Renal cortical epithelial cell (primary cell): ENCODE measurements at places on chromosomes 16 and 17.

DNA sequence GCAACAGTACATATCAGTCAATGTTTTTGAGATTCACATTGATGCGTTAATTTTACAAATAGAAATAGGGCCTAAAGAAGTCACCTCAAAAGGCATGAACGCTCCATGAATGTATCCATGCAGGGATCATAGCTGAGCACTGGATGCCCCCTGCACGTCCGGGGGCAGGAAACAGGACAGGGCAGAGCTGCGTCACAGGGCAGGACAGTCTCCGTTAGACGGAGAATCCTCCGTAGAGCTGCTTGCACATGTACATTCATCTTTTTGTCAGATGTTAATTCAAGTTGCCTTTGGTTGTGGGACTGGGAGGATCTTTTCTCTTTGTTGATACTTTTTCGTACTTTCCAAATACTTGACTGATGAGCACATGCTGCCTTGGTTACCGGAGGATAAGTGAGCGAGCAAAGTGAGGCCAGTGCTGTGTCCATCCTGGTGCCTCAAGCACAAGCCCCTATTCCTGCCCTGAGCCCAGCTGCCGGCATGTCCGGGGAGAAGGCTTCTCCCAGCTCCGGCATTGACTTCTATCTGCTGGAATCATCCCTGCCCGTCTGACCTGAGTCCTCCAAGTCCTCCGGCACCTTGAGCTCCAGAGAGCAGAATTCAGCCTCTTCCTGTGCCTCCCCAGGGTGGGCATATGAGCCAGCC is 15.0 kb downstream of the GAA start:
- DNase-seq = no peak

DNA sequence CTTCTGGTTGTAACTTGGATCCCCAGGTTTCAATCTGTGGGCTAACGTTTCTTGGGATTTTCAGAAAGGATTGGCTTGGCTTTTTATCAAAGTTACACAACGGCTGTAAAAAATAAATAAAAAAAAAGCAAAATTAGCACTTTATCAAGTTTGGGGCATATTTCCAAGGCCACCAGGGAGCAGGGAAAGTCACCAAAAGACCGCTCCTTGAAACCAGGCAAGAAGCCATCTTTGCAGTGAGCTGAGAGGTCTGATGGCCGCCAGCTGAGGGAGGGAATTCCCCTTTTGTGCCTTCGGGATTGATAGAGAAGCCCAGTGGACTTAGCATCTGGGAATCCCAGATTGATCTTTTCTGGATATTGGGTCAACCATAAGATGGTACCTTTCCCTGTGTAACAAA is 192.2 kb downstream of the WWOX start:
- no peak for DNase-seq

- DNase-seq = no peak
These were observed 37.1 kb downstream of the OR1D5 start for GRCh38 chr17:3026125-3026855.

GRCh38 chr17:5042157-5043022 is 7.2 kb upstream of the SLC52A1 start:
- DNase-seq = no peak

DNA sequence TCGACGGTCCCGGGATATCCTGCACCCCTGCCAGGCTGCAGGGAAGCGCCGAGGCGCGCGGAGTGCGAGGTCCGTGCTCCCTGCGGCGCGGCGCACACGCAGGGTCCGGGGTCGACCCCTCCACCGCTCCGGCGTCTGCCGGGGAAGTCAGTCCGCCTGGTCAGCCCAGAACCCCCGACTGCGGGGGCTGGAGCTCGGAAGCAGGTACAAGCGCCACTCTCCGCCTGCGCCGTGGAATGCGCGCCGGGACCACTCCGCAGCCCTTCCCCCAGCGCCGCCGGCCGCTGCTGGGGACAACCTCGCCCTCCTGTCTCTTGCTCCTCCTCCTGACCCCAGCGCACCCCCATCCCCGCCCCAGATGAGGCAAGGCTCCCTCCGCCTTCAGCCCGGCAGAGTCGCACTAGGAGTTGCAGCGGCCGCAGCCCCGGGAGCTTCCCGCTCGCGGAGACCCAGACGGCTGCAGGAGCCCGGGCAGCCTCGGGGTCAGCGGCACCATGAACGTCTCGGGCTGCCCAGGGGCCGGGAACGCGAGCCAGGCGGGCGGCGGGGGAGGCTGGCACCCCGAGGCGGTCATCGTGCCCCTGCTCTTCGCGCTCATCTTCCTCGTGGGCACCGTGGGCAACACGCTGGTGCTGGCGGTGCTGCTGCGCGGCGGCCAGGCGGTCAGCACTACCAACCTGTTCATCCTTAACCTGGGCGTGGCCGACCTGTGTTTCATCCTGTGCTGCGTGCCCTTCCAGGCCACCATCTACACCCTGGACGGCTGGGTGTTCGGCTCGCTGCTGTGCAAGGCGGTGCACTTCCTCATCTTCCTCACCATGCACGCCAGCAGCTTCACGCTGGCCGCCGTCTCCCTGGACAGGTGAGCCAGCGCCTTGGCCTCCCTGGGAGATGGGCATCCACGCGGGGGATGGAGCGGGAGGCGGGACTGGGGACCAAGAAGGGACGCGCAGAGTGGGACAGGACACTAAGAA is at the start of gene GALR2:
Gene GALR2, plus strand, starts transcription at position 392 of the 974 bp plus-strand sequence. Its CDS starts 103 bp downstream, at position 495.
- DNase-seq = no peak

DNA sequence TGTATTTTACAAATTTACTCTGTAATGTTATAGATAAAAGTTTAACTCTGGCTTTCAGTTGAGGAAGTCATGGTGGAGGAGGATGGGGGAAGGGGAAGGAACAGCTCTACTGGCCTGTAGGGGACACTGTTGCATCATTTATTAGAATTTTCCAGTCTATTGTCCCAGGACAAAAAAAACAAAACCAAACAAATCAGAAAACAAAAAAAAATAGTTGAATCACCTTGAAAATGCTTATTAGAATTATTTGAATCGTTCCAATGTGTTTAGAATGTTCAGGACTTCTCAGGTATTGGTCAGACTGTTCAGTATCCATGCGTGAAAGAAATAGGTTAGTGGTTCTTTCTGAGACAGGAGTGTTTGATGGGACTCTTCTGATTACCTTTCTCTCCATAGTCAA is 242.0 kb downstream of the FTO start:
- peak; percentile 63 for DNase-seq

- DNase-seq = peak; percentile 89
These were observed 293.8 kb upstream of the AXIN2 start for GRCh38 chr17:65855245-65855644.

- DNase-seq = no peak
These were observed 4.3 kb downstream of the TK1 start for GRCh38 chr17:78182504-78182903.

- DNase-seq = no peak
These were observed 66.7 kb downstream of the RPH3AL start for GRCh38 chr17:285751-286422.

DNA sequence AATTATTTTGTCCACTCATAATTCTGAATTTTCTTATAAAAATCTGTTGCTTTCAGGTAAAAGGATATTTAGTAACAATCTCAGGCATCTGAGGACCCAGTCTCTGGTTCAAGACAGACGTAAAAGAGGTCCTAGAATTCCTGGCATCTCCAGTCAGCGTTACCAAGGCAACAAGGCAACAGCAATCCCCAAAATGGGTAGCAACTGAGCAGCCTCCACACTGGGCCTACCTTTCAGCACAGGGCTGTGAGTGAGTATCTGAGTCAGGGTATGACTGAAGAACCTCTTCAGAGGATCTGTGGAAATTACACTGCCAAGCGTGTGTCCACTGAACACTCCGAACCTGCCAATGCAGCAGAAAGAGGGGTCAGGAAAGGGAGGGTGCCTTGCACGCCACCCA is 20.8 kb downstream of the FANCA start:
- no peak for DNase-seq

- DNase-seq = no peak
These were observed 7.4 kb downstream of the TMC6 start for GRCh38 chr17:78120971-78121800.

GRCh38 chr17:60153606-60154390 is 4.0 kb downstream of the CA4 start:
- no peak for DNase-seq

DNA sequence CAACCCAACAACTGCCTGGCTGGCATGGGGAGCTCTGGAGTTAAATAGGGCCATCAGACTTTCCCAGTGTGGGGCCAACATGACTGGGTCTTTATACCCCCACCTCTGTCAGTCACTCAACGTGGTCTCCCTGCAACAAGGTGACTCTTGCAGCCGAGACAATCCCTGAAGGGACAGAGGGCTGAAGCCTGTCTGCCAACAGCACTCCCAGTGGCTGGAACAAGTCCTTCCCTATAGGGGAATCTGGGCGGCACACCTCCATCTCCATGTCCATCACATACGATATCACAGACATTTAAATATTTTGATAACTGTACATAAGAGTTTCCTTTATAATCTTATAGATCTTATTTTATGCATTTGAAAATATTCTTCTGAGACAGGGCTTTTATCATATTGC is 4.8 kb upstream of the MAPT start:
- DNase-seq = no peak

- no peak for DNase-seq
These were observed 400.0 kb downstream of the SOX9 start for GRCh38 chr17:72520665-72521303.

- no peak for DNase-seq
These were observed 3.6 kb downstream of the ALDH3A1 start for GRCh38 chr17:19744492-19744891.

DNA sequence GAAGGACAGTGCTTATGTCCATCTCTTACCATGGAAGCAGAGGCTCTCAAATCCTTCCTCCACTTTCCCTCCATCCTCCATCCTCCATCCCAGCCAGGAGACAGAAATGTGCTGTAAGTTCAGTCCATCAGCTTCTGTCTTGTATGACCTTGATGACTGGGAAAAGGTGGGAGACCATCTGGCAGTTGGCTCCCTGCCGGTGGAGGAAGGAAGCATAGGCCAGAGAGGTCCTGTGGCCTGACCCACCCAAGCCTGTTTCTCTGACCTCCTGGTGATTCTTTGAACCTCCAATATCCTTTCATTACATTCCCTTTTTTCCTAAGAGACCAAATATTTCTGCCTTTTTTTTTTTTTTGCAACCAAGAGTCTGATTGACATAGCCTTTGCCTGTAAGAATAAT is 215.3 kb downstream of the ABCC12 start:
- no peak for DNase-seq

DNA sequence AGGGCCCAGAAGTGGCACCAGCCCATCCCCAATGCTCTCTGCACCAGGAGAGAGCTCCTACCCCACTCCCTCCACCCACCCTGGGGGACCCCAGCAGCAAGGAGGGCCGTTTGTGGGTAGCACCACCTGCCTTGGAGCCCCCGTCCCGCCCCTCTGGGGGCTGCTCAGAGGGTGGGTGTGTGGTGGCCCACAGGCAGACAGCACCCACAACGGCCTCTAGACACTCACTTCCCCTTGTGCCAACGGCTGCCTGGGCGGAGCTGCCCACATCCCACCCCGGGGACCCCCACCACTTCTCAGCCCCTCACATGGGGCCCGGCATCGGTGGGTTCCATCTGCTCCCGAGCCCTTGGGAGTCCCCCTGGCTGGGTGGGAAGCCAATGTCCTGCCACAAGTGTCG is 33.3 kb downstream of the BAHCC1 start:
- no peak for DNase-seq

DNA sequence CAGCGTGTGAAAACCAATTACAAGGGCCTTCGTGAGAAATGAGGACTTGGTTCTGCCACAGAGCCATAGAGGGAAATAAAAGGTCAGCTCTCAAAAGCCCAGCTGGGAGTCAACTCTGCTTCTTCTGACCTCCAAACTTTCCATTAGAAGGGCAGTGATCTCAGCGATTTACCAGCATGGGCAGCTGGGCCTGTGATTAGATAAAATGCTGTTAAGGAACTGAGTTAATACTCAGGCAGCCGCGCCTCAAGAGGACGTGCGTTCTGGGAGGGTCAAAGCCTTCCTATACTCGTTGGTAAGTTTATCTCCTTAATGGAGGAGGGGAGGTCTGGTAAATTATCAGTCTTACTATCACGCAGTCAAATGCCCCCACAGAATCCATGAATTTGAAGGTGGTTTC is 480.2 kb upstream of the ERCC4 start:
- DNase-seq = no peak

GRCh38 chr16:76081967-76082366 is 195.2 kb upstream of the CNTNAP4 start:
- DNase-seq = no peak

DNA sequence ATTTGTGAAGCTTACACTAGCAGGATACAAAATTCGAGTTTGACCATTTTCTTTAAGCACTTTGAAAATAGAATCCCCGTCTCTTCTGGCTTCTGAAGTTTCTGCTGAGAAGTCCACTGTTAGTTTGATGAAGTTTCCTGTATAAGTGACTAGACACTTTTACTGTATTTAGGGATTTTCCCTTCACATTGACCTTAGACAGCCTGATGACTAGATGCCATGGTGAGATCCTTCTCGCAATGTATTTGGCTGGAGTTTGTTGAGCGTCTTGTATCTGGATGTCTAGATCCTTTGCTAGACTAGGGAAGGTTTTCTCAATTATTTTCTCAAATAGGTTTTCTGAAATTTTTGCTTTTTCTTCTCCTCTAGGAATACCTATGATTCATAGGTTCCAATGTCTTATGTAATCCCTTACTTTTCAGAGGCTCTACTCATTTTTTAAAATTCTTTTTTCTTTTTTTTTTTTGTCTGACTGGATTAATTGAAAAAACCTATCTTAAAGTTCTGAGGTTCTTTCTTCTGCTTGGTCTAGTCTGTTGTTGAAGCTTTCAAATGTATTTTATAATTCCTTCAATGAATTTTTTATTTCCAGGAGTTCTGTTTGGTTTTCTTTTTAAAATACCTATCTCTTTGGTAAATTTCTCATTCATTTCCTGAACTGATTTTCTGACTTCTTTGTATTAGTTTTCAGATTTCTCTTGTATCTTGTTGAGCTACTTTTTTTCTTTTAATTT is 63.7 kb upstream of the ABCC11 start:
- DNase-seq = no peak

- no peak for DNase-seq
These were observed 4.0 kb downstream of the CCDC92B start for GRCh38 chr17:2745317-2746037.

- no peak for DNase-seq
These were observed 3.7 kb downstream of the VAMP2 start for GRCh38 chr17:8159032-8159400.

DNA sequence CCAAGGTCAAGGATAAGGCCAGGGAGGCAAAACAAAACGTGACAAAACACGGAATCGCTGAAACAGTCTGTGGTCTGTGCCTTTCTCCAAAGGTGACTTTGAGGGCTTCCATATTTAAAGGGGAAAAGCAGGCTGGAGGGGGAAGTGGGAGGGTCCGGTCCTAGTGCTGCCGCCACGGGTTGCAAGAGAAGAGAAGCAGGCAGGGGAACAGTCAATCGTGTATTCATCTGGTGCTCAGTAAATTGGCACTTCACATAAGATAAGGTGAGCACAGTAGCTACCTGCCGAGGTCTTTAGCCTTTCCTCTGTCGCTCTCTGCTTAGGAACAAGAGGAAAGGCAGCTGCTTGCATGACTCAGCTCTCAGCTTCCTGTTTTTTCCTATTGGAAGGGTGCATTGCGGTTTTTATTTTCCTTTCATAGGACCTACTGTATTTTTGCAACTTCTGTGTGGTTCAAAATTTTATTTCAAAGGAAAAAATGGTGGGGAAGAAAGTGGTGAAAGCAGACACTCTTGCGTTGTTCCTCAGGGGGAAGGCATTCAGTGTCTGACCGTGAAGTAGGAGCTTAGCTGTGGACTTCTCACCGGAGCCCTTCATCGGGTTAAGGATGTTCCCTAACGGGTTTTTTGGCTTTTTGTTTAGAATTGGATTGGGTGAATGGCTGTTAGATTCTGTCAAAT is 7.1 kb upstream of the LGALS3BP start:
- DNase-seq = peak; percentile 67
